Stimulated activated CD8-positive, alpha-beta memory T cell treated with anti-CD3 and anti-CD28 coated beads, Interleukin-2, amount 100 ng/mL, for 48 hours (primary cell): ENCODE measurements at places on chromosomes 7 and 10.
A peak's percentile ranks its signal among the peaks of the same experiment; 100 is the strongest.

DNA sequence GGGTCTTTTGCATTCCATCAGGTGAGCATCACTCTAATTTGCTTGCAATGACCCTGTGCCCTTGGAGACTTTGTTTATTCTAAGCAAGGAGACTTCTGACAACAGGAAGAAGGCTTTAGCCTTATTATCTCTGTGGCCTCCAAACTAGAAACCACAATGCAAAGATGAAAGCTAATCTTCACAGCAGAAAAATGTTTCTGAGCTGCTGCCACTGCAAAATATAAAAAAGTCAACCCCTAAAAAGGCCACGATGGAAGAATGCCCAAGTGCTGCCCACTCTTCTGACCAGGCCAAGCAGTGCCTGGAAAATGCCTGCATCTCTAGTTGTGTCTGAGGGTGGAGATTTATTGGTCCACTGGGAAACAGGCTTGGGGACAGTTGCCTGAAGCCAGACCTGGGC is 299.9 kb downstream of the C7orf25 start:
- DNase-seq = no peak

- DNase-seq = no peak
Measured at GRCh38 chr7:129948338-129948737, 4.4 kb downstream of the UBE2H start.

- DNase-seq = no peak
Measured at GRCh38 chr10:119265691-119266090, 58.3 kb downstream of the GRK5 start.

DNA sequence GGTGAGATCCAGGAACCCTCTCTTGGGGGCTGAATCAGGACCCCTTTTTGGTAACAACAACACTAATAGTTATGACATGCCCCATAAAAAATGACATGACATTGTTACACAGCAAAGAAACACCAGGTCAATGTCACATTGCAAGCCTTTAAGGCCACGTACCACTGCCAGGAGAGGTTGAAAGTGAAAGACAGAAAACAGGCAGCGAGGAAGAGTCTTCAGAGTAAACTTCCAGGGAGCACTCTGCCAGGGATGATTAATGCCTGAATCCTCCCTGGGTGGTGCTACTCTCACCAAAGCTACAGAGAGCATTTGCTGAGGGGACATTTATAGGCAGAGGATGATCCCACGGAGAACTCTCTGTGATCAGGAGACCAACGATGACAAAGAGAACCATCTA is 551.6 kb downstream of the CALN1 start:
- no peak for DNase-seq

DNA sequence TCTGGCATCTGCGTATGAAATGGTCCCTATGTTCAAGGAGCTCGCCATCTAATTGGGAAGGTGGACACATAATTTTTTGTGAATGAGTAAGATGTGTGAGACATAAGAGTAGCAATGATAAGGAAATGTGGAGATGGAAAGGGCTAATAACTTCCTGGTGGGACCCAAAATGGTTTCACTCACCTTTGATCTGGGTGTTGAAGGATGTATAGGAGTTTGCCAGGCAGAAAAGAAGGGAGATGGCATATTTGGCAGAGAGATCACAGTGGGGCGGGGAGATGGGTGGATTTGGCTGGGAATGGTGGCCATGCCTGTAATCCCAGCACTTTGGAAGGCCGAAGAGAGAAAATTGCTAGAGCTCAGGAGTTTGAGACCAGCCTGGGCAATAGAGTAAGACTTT is 4.5 kb downstream of the POP7 start:
- no peak for DNase-seq

GRCh38 chr10:21047511-21047910 is 150.4 kb upstream of the NEBL start:
- DNase-seq = no peak

DNA sequence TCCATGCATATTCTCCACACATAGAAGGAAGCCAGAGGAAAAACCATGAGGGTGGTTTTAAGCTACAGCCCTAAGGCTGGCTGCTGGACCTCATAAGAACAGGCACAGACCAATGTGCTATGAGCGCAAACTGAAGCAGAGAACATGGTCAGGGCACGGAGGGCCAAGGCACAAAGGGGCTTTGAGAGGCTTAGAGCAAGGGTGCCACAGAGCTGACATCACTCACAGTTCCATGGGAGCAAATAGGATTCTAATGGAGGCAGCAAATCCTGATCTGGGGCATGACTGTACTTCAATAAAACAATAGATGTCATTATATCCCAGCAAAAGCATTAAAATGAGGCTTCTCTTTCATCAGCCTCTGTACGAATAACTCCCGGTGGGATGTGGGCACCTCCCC is 162.4 kb downstream of the COBL start:
- no peak for DNase-seq

DNA sequence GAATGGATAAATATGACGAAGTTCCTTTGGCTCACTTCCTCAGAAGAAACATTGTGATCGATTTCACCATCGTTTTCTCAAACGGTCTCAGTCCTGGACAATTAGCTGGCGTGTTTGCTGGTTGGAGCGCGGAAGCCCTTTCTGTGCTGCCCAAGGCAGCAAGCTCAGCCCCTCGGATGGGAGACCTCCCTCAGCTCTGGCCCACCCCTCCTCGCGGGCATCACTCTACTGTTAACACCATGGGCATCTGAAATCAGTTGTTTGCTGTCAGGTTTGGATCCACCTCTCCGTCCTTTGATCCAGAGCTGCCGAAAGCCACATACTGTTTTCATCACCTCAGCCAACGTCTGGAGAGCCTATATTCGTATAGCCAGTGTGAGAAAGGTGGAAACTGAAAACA is 68.2 kb downstream of the C10orf143 start:
- DNase-seq = no peak

DNA sequence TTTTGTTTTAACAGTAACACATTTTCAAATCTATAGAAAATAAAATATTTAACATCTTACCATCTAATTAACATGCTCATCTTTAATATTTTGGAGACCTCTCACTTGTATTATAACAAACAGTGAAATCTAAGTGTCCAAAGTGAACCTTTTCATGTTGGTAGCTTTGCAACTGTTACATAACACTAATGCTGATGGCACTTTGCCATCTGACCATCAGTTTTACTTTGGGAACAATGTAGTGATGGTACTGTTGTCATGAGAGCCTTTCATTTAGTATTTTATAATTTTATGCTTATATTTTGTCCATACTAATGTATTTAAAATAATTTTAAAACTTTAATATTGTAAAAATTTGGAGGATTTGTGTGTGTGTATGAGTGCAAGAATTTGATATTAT is 1017.0 kb upstream of the KCND2 start:
- no peak for DNase-seq

- DNase-seq = no peak
Measured at GRCh38 chr10:5776881-5777197, 36.4 kb downstream of the GDI2 start.

DNA sequence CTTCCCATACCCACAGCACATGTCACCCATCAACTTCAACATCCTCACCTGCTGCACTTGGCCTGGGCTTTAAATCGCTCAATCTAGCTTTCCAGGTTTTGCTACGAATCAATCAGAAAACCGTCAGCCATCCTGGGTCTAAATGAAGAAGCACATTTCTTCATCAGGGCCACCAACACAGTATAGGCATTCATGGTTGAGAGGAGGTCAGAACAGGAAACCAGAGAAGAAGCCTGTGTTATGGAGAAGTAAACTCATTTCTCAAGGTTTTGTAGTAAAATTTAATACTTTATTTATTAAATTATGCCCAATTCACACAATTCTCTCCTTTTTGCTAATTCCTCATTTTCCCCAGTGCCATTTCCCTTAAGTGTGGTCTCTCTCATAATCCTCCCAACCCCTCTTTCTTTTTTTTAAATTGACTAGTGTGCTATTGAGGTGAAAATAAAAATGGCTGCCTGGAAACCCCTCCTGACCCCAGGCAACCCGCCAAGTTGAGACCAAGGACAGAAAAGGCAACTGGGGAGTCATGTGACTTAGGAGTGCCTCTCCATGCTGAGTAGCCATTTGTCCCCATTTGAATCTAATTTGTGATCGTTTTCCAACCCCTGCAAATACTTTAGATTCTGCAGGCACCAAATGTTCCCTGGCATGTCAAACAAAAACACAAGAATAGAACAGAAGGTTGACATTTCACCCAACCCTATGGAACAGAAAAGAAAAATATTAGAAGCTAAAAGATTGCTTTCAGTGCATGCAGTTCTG is 181.1 kb upstream of the NAMPT start:
- DNase-seq = no peak

- no peak for DNase-seq
Measured at GRCh38 chr10:69217119-69217754, 2.9 kb upstream of the HKDC1 start.

- no peak for DNase-seq
Measured at GRCh38 chr10:32161586-32161985, 105.4 kb upstream of the KIF5B start.

DNA sequence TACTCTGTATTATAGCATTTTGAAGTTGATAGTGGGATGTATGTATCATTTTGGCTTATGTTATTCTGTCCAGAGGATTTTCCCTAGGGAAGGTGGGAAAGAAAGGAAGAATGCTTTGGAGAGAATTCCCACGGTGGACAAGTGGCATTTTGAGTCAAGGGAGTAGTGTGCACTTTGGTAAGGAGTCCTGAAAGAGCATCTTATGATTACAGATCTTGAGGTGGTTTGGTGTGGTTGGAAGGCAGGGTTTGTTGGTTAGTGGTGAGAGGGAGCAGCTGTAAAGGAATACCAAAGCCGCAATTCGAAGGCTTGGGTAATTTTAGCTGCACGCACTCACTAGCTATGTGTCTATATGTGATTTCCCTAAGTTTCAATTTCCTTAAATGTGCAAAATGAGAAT is 16.1 kb downstream of the CCSER2 start:
- no peak for DNase-seq

GRCh38 chr10:111784946-111785465 is 398.6 kb downstream of the GPAM start:
- no peak for DNase-seq

- no peak for DNase-seq
Measured at GRCh38 chr10:3482200-3482993, 302.6 kb downstream of the KLF6 start.

DNA sequence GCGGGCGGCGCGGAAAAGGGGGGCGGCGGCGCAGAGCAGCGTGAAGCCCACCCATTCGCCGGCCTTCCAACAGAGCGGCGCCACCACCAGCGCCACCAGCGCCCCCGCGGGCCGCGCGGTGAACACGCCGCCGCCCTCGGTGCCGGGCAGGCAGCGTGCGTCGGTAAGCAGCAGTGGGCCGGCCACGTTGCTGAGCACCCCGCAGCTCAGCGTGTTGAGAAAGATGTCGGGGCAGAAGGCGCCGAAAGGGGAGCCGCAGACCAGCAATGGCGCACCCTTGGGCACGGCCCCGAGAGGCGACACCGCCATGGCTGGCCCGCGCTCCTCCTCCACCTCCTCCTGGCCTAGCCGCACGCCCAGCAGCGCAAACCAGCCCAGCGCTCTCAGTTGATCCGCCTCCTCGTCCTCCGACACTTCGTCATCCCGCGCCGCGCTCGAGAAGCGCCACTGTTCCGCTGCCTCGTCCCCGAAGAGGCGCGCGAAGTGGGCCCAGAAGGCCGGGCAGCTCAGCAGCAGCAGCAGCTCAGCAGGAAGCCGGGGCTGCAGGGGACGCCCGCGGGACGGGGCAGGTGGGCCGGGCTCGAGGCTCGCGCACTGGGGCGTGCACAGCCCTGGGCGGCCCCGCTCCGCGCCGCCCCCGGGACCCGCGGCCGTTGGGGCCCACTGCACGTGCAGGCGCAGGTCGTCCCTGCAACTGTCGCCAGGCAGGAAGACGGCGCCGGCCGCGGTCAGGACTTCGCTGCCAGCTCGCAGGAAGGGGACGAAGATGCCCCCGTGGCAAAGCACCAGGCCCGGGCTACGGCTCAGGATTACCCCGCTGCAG is 623 bp downstream of the TYSND1 start:
- DNase-seq = peak; percentile 51

- no peak for DNase-seq
Measured at GRCh38 chr7:101154693-101155102, 422 bp downstream of the AP1S1 start.

DNA sequence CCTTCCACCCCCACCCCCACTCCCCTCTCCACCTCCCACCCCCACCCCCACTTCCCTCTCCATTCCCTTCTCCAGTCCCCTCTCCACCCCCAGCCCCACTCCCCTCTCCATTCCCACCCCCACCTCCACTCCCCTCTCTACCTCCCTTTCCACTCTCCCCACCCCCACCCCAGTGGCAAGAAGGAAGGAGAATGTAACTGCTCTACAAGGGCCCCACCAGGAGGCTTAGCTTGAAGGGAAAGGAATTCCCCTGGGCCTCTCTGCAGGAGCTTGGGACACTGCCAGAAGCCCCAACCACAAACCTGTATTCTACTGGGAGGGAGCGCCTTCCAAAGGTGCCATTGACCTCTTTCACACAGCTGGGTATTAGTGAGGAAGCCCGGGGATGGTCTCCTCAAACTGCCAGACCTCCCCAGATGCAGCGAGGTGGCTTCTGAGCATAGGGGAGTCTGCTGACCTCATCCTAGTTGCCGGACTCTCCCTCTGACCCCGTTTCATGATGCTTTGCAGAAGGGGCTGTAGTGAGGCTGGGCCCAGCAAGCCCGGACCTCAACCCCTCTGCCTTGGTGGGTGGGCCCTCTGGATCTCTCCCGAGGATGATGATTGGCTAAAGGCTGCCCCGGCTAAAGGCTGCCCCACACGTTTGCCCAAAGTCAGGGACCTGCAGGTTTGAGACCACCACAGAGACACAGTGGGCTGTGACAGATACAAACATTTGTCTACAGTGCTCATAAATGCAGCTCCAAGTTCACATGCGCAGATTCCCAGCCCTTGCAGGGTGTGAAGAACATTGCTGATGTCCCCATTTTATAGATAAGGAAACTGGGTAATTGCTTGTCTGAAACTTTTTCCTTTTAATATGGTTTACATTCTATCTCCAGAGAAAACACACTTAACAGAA is 2.9 kb downstream of the DEPP1 start:
- DNase-seq = no peak

- DNase-seq = no peak
Measured at GRCh38 chr7:146499970-146500369, 383.4 kb downstream of the CNTNAP2 start.

- no peak for DNase-seq
Measured at GRCh38 chr7:91850455-91850854, 30.0 kb downstream of the MTERF1 start.

GRCh38 chr10:131231965-131232541 is 79.5 kb downstream of the TCERG1L start:
- no peak for DNase-seq

DNA sequence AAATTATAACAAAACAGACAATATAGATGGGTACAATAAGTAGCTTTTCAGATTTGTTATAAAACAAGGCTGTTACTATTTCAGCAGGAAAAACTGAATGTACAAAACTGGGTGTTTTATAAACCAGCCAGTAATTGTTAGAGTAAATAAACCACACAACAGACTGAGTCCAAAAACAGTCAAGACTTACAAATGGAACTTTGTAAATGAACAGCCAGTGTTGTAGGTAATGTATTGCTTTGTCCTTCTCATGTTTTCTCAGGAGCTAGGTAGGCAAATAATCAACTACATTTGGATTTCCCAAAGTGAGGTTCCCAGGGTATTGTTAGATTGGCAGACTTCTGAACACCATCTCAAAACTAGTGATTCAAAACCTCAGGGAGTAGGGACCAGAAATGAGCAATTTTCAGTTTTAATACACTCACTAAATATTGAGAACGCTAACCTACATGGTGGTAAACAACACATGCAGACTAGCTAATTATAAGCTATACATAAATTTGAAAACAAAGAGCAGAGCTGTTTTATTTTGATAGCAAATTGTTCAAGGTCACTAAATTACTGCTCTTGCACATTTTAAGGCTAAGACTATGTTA is 36.2 kb downstream of the HERPUD2 start:
- DNase-seq = no peak

- no peak for DNase-seq
Measured at GRCh38 chr7:46660402-46660980, 739.4 kb upstream of the IGFBP3 start.

- DNase-seq = no peak
Measured at GRCh38 chr10:128695931-128696330, 569.7 kb upstream of the MKI67 start.
